Inflammatory macrophage treated with lipopolysaccharide for 1 hour (primary cell): ENCODE measurements at places on chromosomes 1 and 21.

DNA sequence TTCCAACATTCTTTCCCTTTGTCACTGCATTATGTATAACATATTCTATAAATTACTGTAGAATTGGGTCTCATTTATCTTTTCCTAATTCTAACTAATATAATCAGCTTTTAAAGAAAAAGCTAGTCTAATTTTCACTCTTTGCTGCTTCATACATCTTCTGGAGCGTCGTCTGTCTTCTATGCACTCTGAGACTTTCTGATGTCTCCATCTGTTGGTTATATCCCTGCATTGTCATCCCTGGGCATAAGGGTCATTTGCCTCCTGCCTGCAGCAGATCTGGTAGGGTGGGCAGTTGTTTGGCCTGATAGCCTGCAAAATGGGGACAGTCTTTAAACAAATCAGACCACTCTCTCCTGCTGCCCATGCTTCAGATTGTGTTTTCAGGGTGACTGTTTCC lies 40.8 kb upstream of the DYNLT5 start:
- no peak for DNase-seq

GRCh38 chr21:45540601-45540970 lies 1.7 kb downstream of the SLC19A1 start:
- no peak for DNase-seq

GRCh38 chr1:7262611-7263010 lies 477.4 kb downstream of the CAMTA1 start:
- DNase-seq, result no peak

GRCh38 chr1:66366634-66367033 lies 167.3 kb upstream of the SGIP1 start:
- no peak for DNase-seq

DNA sequence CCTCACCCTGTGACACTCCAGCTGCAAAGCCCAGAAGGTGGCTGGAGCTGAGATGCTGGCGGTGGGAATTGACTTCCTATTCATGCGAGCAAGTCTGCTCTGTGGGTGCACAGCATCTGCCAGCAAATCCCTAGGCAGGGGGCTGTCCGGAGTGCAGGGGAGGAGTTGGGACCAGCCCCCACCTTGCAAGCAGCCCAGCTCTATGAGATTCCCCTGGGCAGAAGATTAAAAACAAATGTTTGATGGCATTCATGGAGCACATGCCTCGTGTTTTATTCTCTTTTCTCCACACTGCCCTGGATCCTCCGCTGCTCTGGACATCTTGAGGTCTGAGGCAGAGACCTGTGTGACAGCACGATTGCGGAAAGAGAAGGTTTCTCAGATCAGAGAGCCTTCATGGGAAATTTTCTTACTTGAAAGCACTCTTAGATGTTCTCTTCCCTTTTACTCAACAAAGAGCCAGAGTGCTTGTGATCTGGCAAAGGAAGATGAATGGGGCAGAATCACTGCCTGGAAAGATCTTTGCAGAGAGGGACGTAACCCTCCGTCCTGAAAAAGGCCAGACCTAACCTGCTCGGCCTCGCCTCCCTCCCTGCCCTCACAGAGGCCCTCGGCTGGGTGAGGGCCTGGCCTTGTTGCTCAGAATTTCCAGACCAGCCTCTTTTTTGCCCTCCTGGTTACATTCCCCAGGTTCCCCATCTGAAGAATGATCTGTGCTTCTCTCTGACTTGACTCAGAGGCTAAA lies 597.1 kb downstream of the KIF26B start:
- DNase-seq, result no peak

DNA sequence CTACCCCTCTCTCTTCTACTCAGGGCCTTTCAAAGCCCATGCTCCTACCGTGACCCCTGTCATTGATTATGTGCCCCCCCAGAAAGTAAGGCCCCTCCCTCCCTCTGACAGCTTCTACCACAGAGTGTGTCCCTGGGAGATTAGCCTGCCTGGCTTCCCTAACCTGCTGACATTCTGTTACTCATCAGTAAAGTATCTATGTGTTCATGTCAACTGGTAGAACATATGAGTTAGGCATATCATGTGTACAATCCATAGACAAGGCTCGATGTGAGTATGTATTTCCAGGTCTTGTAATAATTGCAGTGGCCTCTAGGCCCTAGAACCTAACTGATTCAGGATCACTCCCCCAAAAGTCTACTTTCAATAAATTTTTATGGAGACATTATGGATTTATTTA lies 120.0 kb downstream of the GIPC2 start:
- no peak for DNase-seq

DNA sequence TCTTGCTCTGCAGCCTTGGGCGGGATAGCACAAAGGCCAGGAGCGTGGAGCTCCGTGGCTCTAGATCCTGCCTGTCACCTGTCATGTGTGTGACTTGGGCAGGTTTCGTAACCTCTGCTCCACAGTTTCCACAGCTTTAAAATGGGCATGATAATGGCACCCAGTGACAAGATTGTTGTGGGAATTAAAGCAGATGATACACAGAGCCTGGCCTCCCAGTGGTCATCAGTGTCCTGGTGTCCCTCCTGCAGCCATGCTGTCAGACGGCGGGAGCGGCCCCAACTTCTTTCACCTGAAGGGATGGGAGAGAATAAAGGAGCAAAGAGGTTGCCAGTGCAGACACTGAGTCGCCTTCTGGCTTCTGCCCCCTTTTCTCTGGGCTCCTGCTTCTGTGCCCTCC lies 61.5 kb downstream of the SLC37A1 start:
- no peak for DNase-seq

DNA sequence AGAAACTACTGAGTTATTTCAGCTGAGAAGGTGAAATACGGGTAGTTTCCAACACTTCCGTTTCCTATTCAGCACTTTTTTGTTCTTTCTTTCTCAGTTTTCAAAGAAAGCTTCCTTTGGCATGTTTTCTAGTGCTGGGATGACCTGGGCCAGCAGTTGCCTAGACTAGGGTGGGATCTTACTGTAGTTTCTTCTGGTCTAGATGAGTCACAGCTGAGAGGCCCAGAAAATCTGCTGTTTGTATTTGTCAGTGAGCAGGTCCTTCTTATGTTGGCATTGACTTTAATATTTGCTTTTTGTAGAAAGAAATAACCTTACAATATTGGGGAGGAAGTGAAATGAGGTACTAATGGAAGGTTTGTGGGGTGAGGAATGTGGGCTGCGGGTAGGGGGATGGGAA lies 22.2 kb downstream of the C1orf21 start:
- peak; percentile 15 for DNase-seq

- DNase-seq, result peak; percentile 41
These were observed 215.5 kb downstream of the MRPL39 start for GRCh38 chr21:25391777-25392176.

DNA sequence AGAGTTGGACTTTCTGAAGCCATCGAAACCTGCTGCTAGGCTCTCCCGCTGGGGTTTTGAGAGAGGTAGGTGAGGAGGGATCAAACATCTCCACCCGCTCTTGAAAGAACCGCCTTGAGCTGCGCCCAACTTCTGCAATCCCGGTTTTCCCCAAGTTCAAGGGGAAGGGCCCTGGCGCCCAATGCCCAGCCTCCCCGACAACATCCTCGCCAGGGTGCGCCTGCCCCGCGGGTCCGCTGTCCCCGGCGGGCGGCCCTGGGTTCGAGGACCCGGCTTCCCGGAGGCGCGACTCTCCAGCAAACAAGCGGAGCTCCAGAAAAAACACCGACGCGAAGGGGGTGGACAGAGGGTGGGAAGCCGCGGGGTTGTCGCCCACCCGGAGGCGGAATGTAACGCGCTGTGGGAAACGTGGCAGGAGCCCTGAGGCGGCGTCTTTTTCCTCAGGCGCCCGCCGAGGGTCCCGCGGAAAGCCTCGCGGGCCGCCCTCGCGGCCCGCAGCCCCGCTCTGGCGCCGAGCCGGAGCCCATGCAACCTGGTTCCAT lies 607 bp downstream of the BTG3 start:
- peak; percentile 89 for DNase-seq

- DNase-seq, result no peak
These were observed 52.8 kb downstream of the TNFSF18 start for GRCh38 chr1:172997941-172998361.
